ENCODE measurements at places on chromosomes 11 and 22.

- no peak for DNase-seq
These were observed 44.0 kb downstream of the RPUSD4 start for GRCh38 chr11:126167488-126167887.

DNA sequence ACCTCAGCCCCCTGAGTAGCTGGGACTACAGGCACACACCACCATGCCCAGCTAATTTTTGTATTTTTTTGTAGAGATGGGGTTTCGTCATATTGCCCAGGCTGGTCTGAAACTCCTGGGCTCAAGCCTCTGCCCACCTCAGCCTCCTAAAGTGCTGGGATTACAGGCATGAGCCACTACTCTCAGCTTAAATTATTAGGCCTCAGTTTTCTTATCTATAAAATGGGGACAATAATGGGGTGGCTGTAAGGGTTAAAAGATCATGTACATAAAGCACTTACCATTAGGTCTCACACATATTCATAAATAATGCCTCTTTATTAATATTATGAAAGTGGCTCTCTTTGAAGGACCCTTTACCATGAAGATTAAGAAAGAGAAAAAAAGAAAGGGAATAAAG lies 31.5 kb upstream of the CKAP5 start:
- DNase-seq = no peak

- DNase-seq = no peak
These were observed 139.4 kb downstream of the PAX6 start for GRCh38 chr11:31671681-31672080.

DNA sequence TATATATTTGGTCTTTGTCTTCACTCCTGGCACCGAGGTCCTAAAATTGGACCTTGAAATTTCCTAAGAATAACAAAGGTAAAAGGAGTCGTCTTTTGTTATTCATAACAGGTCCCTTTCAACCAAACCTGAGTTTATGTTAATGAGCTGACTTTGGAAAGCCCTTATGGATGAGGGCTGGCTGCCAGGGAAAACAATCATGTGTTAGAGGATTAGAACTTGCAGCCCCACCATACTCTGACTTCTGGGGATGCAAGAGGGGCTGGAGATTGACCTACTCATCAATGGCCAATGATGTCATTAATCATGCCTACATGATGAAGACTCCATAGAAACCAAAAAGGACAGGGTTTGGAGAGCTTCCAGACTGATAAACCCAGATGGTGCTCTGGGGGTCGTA lies 118.9 kb downstream of the MRTFA start:
- DNase-seq = no peak

- no peak for DNase-seq
These were observed 10.8 kb upstream of the DAGLA start for GRCh38 chr11:61669417-61669816.

DNA sequence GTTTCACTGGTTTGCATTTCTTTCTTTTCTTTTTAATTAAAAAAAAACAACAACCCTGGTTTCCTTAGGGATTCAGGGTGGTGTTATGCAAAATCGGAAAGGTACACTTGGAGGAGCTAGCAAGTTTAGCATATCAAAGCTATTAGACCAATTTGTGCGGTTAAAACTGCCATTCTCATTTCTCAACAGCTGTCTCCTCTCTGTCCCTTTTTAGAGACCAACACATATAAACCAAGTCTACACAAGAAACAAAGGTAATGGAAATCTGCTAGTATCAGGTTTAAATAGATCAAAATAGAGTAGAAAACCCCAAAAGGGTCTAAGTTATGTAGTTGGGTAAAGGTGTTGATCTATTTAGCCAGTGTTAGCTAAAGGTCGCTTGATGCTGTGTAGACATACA lies 1.7 kb upstream of the SESN3 start:
- DNase-seq = no peak

GRCh38 chr11:122734848-122735496 lies 79.5 kb downstream of the UBASH3B start:
- no peak for DNase-seq

DNA sequence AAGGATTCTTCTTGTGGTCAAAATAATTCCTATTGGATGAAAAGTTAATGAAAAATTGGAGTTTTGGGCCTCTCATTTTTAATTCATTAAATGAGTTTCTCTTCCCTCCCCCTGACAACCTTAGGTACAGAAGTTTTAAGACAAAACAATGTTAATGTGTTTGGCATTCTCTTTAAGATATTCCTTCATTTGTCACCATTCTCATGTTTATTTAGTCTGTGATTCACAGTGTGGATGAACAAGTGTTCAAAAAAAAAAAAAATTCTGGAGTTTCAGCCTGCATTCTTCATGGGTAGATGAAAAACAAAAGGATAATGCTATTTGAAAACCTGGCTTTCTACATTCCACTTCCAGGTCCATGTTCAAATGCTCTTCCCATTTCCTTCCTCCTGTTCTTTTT lies 172.6 kb upstream of the LUZP2 start:
- no peak for DNase-seq

GRCh38 chr11:17802491-17802890 lies 67.9 kb downstream of the KCNC1 start:
- DNase-seq = no peak

DNA sequence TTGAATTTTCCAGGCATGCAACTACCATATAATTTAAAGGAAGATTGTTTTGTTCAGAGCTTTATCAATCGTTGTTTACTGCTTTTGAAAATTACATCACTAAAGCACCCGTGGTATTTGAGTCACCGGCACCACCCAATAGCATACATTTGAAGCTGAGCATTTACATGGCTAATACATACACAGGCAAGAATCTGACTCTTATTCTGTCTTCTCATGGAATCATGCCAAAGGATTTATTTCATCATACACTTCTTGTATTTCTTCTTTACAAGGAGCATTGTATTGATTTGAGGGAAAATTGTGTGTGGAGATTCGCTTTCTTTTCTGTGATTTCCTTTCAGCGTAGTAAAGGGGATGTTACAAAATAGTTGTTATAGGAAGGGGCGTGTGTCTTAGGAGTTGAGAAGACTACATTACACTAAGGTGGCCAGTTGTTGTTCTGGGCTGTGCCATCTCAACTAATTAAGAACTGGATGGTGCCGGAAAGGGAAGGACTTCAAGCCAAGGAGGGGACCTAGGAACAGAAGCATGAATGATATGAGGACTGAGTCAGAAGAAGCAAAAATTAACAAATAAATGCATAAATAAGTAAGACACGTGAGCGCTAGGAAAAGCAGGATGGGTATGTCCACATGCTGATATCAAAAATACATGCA lies 12.9 kb upstream of the CD3E start:
- DNase-seq = no peak

- no peak for DNase-seq
These were observed 9.0 kb upstream of the NUCB2 start for GRCh38 chr11:17267576-17267975.

GRCh38 chr22:46732513-46732912 lies 5.5 kb downstream of the CERK start:
- no peak for DNase-seq

- no peak for DNase-seq
These were observed 6.0 kb upstream of the YWHAH start for GRCh38 chr22:31938296-31938695.

GRCh38 chr22:48704335-48704734 lies 1123.3 kb downstream of the BRD1 start:
- no peak for DNase-seq

GRCh38 chr22:36191106-36191836 lies 10.3 kb downstream of the APOL4 start:
- DNase-seq = no peak

GRCh38 chr22:20610757-20611156 lies 103.3 kb downstream of the MED15 start:
- no peak for DNase-seq

GRCh38 chr22:29539105-29539504 lies 14.5 kb downstream of the THOC5 start:
- DNase-seq = no peak

DNA sequence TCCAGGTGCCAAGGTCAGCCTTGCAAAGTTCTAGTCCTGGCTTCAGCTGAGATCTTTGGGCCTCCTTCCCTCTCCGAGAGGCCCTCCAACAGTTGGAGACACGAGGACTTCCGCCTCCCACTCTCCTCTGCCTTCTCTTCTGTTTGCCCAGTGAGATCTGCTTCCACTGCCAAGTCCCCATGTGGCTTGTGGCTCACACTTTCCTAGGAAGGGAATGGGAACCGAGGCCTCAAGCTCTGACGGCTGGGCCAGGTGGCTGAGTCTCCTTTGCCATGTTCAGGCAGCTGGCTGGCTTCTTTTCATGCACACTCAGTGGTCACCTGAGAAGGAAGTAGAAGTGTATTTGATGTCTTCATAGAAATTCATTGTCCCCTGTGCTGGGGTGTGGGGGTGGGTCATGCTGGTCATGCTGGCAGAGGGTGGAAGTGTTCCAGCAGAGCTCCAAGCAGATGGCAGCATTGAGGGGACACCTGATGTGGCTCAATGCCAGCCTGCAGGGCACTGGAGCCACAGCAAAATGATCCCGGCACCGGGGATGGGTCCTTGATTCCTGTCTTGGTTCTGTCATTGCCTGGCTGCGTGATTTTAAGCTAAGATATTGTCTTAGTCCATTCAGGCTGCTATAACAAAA lies 130.4 kb downstream of the ADAMTS15 start:
- no peak for DNase-seq
